ENCODE measurements at places on chromosomes 2 and 18.

DNA sequence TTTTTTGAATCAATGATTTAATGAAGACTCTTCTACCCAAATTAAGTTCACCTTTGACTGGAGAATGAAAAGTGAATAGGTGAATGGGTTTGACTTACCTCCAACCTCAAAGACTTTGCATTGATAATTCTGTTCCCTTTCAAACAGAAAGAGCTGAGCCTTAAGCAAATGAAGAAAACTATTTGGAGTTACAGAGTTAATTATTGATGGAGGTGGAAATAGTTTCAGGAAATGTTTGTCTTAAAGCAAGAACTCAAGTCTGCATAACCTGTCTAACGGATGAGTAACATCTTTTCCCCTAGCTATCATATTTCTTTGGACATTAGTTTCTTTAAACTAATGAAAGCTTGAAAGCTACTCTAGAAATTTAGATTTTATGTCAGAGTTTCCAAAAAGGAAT is 166.5 kb downstream of the CERS6 start:
- DNase-seq: no peak

DNA sequence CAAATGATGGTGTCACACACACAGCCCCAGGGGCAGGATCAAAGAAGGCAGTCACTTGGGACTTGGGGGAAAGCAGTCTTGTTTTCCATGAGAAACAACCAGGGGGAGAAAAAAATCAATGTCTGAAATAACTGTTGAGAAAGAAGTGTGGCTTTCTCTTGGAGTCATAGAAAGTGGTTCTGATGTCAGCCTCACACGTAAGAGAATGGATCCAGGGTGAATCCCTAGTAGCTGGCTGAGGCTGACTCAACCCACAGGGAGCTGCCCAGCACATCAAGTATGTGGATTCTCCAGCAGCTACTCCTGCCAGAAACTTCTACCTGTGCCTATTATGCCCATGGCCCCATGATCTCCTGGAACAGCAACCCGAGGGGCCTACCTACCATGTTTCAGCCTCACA is 33.6 kb upstream of the ZBTB7C start:
- DNase-seq: no peak

- no peak for DNase-seq
These were observed 9.6 kb downstream of the ANTXR1 start for GRCh38 chr2:69022548-69022947.

- peak; percentile 3 for DNase-seq
These were observed 139.3 kb upstream of the CTDP1 start for GRCh38 chr18:79540161-79540903.

- DNase-seq: no peak
These were observed 142.0 kb downstream of the ZEB2 start for GRCh38 chr2:144377914-144378313.

GRCh38 chr2:95300450-95300849 is 3.3 kb downstream of the KCNIP3 start:
- DNase-seq: peak; percentile 60

- no peak for DNase-seq
These were observed 66.6 kb downstream of the CTIF start for GRCh38 chr18:48605408-48605845.

- DNase-seq: peak; percentile 82
These were observed 298.9 kb downstream of the DSEL start for GRCh38 chr18:67217551-67218166.

- no peak for DNase-seq
These were observed 16.8 kb upstream of the LPIN1 start for GRCh38 chr2:11729362-11730212.
